Activated B cell treated with CpG ODN at 0.5 μM for 24 hours (primary cell): ENCODE measurements at places on chromosomes 1 and 21. TPM values are rescaled to one million over a fixed set of nuclear protein-coding genes. Genes with fewer than 3 reads are reported as not detected.

The DIO1 gene
- total RNA-seq, result not detected in 2 replicates

GRCh38 chr1:81477710-81478109 is 323.0 kb upstream of the ADGRL2 start:
- DNase-seq, result no peak

DNA sequence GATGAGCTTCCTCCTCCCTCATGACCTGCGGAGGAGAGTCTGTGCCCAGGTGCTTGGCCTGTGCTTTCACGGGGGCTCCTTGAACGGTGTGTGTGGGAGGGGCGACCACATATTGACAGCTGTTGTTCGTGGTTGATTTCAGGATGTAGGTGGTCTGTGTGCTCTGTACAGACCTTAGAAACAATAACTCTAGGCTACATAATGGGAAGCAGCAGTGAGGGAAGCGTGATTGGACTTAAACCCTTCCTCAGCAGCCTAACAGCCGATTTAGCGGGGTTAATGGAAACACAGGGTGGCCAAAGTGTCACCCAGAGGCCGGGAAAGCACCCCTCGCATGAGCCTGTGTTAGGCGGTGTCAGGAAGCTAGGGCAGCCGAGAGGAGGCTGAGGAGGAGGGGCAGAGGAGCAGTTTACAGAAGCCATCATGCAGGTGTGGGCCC is 56.0 kb downstream of the TBCE start:
- DNase-seq, result no peak

GRCh38 chr1:92749024-92749634 is 35.8 kb downstream of the EVI5 start:
- DNase-seq, result no peak

DNA sequence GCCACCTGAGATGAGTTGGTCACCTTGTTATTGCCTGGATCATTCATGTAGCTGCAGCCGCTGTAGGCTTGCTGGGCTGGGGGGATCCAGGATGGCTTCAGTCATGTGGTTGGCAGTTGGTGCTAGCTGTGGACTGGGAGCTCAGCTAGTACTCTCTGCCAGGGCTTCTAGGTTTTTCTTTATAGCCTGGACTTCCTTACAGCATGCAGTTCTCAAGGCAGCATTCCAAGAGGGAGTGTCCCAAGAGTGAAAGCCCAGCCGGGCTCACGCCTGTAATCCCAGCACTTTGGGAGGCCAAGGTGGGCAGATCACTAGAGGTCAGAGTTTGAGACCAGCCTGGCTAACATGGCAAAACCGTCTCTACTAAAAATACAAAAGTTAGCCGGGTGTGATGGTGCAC is 23.7 kb upstream of the ACTL8 start:
- no peak for DNase-seq

DNA sequence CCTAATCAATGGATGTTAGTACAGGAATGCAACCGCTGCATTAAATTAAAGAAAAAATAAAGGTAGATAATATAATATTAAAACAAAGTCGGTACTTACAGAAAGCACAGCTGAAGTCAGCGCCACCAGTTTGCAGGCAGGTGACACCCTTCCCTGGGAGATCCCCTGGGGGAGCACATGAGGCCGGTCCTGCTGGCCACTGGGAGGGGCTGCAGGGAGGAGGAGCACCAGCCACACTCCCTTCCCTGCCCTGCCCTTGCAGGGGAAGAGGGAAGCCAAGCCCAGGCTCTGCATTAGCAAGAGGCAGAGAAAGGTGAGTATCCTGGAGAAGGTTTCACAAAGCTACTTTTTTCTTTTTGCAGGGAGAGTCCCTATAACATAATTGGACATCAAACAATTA is 507.0 kb downstream of the AJAP1 start:
- DNase-seq, result no peak

- no peak for DNase-seq
These were observed 47.6 kb downstream of the B3GALT5 start for GRCh38 chr21:39660191-39660980.

- DNase-seq, result no peak
These were observed 137.2 kb upstream of the NGF start for GRCh38 chr1:115475252-115475651.
